ENCODE measurements at places on chromosomes 3 and 15.
A peak's percentile ranks its signal among the peaks of the same experiment; 100 is the strongest.

DNA sequence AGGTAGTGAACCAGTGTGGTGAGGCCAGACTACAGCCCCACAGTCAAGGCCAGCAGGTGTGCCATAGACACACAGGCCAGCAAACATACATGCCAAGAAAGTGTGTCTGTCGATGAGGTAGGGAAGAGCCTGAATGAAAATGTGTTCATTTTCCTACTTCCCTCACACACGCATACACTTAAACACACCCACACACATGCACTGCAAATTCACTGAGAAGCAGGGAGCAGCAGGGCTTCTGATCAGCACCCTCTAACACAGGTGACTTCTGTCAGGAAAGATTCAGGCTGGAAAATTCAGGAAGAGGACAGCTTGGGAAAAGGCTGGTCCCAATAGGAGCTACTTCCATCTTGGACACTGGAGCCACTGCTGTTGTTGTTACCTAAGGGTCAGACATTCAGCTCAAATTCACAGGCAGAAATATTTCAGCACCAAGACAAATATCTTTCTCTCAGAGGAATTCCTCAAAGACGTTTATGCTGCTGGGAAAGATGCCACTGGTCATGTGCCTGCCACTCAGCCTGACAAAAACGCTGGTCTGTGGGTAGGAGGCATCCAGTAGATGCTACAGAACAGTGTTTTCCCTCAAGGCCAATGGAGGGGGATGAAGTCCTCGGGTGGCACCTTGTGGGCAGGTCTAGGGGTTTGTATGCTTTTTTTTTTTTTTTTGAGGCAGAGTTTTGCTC, 40.9 kb upstream of the LARS2 start:
- DNase-seq: no peak

DNA sequence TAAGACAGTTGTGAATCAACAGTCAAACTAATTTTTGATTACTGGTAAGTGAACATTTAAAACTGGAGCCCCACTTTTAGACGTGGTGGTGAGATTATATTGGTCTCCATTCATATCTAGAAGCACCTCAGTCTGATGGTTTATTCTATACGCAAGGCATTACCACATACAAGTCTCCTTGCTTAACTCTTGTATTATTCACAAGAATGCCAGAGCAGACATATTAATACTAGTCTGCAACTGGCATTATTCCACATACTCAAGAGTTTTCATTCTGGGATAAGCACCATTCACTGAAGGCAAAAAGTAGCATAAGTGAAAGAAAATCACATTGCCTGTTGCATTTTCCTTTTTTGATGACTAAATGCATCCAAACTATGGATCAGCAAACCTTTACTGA, 36.9 kb upstream of the MEIS2 start:
- DNase-seq: no peak

GRCh38 chr3:107982165-107982564, 108.7 kb downstream of the CD47 start:
- no peak for DNase-seq

DNA sequence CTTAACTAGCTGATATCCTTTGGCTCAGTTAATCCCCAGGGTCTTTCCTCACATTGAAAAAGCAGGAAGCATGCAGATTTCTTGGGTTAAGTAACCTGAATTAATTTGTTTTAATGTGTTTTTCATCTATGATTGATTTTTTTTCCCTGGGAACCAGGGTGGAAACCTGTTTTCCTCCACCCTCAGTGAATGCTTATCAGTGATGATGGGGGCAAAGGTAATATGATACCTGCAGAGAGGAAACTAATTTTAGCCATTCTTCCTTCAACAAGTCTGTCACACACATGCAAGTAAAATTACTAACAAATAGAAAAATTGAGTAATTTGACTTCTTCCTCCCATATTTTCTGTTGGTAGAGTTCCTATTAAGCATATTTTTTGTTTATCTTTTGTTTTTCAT, 5.9 kb downstream of the CASR start:
- DNase-seq: no peak

- DNase-seq: peak; percentile 30
These were observed 836.2 kb downstream of the AGBL1 start for GRCh38 chr15:86915811-86916331.

DNA sequence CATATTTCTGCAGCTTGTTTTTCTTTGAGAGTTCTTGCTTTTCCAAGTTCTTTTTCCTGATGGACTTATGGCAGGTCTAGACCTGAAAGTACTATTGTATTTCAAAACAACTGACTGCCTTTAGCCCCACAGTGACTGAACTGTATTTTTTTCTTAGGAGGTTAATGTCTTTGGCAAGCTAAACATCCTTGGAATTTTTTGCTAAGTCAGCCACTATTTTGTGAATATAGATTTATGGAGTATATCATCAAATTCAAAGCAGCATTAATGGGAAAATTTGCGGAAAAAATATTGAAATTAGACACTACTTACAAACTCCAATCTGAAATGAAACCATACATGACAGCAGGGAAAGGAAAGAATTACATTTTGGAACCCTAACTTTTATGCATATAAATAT, 8.6 kb downstream of the PIK3CA start:
- no peak for DNase-seq

DNA sequence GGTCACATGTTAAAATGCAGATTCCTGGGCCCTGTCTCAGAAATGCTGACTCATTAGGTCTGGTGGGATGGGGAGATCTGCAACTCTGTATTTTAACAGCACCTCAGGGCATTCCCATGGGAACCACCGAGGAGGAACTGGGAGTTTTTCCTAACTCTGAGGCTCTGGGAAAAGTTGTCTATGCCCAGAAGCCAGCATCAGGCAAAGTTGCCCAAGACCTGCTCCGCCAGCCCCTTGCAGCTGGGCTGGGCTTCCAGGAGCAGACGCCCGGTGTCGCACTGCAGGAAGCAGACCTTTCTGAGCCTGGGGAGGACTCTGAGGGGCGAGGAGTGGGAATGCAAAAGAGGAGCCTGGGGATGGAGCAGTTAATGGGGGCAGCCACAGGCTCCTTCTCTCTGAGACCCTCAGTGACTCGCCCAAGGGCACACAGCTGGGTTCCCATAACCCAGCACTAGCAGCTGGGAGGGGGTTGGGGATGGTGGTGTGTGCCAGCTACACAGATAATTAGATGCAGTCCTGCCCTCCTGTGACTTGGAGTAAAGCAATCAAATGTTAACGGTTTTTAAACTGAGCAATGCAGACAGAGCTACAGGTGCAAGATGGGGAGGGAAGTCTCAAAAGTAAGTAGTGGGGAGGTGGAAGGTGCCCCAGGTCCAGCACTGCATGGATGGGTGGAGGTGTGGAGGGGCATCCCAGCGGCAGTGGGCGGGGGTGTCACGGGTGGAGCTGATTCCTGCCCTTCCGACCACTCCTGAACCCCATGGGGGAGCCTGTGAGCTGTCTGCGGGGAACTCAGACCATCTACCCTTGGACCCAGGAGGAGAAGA, 100.4 kb downstream of the LSM3 start:
- peak; percentile 62 for DNase-seq

- peak; percentile 60 for DNase-seq
These were observed 106.0 kb downstream of the MYH15 start for GRCh38 chr3:108404368-108404767.

GRCh38 chr3:33602829-33603228, 115.2 kb downstream of the CLASP2 start:
- no peak for DNase-seq

GRCh38 chr3:152550284-152550683, 281.6 kb downstream of the MBNL1 start:
- DNase-seq: no peak

DNA sequence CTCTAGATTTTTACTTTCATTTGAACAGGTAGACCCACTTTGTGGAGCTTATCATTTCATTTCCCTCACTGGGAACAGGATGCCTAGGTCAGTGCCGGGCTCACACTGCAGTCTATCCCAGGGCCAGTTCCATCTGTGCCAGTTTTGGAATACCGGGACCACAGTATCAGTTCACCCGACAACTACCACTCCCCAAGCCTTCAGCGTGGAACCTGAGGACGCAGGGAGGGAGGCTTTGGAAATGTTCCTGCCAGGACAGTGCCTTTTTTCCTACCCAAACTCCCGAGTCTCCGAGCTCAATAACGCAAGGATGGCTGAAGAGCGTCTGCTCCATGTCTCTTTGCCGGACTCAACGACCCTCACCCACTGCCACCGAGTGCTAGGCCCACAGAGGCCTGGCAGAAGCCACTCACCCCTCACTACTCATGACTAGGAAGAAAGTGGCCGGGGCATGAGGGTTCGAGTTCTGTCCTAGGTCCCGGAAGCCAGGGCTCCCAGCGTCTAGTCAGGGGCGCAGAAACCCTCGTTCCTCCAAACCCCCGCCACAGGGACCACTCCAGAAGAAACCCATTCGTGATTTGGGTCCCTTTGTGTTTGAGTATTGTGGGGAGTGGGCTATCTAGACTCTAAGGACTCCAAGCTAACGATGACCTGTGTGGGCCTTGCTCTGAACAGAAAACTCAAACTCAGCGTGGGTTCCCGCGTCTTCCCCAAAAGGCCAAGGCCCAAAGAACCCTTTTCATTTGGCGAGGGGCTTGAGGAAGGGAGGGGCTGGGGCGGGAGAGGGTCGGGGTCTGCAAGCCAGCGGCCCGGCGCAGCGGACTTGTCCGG, 11.4 kb downstream of the ZIC1 start:
- no peak for DNase-seq
